ENCODE measurements at places on chromosomes 6 and 20.

DNA sequence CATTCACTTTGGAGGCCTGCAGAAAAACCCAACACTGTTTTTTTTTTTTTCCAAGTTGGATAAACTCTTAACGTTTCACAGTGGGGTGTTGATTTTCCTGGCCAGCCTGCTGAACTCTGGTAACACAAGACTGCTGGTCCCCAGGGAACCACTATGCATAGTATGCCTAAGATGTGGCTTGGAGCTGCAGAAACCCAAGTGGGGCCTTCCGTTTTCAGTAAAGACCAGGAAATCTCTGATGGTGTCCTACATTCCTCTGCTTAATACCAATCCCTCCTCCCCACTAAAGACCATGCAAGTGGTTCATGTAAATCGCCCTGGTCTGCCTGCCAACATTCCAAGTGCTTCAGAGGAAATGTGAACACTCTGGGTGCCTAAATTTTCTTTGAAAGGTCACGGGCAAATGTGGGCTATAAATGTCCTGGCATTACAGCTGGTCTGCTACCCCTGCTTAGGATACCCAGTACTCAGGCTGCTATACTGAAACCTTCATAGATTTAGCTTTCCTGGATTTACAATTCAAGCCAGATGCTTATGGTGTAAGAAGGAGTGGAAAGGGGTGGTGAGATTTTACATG, 615.4 kb downstream of the MAFB start:
- DNase-seq = no peak

DNA sequence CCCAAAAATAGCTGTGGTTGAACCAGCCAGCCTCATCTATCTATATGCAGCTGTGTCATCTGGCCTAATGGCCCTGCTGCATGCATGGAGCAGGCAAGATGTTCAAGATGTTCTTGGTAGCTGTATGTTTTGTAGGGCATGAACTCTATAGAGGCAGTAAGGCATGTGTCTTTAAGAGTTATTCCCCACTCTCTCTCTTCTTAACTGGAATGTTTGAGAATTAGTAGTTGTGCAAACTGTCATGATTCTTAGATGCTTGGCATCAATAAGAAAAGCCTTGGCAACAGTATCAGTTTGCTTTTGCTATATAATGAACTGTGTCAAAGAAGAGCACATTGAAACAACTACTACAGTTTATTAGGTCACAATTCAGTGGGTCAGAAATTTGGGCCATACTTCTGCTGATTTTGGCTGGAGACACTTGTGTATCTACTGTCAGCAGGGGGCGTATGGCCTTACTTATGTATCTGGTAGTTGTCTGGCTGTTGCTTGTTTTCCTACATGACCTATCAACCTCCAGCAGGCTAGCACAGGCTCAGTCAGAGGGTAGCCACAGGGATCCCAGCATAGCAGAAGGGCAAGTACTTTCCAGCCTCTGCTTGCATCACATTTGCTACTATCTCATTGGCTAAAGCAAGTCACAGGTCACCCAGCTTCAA, 56.1 kb upstream of the LAMP5 start:
- DNase-seq = peak; percentile 84

GRCh38 chr6:34065466-34066217, 80.2 kb downstream of the GRM4 start:
- no peak for DNase-seq

GRCh38 chr6:52254731-52255378, 10.6 kb upstream of the IL17F start:
- DNase-seq = no peak

DNA sequence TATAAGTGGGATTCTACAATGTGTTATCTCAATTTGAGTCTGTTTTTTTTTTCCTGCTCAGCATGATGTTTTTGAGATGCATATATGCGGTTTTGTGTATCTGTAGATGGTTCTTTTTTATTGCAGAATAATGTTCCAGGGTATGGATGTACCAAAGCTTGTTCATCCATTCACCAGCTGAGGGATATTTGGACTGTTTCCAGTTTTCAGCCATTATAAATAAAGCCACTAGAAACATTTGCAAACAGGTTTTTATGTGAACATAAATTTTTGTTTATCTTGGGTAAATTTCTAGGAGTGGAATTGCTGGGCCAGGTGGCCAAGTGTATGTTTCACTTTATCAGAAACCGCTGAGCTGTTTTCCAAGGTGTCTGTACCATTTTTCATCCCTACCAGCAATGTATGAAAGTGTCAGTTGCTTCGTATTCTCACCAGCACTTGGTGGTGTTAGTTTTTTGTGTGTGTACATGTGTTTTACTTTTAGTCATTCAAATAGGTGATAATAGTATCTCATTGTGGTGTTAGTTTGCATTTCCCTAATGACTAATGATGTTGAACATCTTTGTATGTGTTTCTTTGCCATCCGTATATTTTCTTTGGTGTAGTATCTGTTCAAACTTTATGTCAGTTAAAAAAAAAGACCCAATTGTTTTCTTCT, 124.2 kb downstream of the CEBPB start:
- no peak for DNase-seq

DNA sequence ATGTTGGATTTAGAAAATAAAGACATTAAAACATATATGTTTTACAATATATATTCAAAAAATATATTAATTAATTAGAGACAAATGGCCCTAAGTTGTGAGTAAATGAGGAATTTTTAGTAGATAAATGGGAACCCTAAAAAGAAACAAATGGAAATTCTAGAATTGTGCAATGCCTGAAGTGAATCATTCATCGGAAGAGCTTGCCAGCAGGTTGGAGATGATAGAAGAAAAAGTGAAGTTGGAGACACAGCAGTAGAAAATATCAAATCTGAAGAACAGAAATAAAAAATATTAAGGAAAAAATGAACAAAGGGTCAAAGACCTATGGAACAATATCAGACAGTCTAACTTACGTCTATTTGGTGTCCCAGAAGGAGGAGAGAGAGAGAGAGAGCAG, 109.4 kb upstream of the NEDD9 start:
- no peak for DNase-seq

- no peak for DNase-seq
Observed at GRCh38 chr20:8220716-8221115, 88.7 kb downstream of the PLCB1 start.

- DNase-seq = peak; percentile 54
Observed at GRCh38 chr20:6765469-6766058, 1.9 kb upstream of the BMP2 start.

- no peak for DNase-seq
Observed at GRCh38 chr20:49284818-49285217, 7.0 kb upstream of the ZNFX1 start.

- DNase-seq = no peak
Observed at GRCh38 chr6:158046201-158047126, 64.8 kb downstream of the SYNJ2 start.

DNA sequence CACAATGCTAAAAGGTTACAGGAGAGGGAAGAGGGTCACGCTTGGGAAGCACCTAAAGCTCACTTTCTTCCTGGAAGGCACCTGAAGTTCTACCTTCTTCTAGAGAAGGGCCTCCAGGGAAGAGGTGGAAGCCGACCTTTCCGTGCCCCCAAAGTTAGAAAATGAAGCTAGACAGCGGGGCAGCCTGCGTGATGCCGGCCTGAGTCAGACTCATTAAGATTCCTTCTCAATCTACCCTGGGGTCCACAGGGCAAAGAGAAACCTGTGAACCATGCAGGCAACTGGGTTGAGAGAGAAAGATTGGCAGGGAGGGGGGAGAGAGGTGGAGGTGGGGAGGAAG, 54.8 kb upstream of the CCDC167 start:
- DNase-seq = no peak

- DNase-seq = no peak
Observed at GRCh38 chr6:115668781-115669180, 391.9 kb downstream of the FRK start.

- no peak for DNase-seq
Observed at GRCh38 chr20:10171864-10172751, 46.5 kb upstream of the SNAP25 start.

DNA sequence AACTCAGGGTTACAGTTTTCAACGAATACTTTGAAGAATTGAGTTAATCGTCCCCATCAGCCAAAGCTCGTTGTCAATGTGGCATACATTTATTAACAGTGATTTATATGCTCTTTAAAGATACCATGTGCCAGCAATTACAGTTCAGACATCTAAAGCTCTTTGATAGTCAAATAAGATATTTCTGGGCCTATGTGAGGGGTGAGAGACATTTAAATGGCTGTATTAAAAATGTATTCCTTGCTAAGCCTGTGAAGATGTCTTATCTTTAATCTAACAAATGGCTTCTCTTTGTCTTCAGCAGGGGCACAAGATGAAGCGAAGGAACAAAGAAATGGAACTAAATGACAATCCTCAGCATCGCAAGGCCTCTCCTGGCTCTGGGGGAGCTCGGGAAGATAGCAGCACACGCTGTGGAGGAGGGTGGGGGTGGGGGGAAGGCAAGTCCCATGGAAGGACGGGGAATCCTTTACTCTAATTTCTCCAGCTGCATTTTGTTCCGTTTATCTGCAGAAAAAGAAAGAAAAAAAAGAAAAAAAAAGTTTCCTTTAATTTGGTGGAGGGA, 523.6 kb downstream of the KIF16B start:
- no peak for DNase-seq

DNA sequence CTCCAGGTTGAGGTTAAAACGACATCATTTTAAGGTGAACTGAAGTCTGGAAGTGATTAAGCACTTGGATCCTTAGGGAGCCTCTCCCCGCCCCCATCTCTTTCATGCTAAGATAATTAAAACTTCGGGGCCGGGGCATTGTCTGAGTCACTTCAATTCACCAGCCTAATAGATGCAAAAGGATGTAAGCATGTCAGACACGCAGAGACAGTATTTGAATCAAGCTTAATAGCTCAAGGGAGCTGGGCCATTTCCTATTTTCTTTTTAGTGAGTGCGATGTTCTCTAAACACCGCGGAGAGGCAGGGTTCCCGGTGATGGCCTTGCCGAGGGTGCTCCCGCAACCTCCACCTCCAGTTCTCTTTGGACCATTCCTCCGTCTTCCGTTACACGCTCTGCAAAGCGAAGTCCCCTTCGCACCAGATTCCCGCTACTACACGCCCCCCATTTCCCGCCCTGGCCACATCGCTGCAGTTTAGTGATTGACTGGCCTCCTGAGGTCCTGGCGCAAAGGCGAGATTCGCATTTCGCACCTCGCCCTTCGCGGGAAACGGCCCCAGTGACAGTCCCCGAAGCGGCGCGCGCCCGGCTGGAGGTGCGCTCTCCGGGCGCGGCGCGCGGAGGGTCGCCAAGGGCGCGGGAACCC, 516 bp upstream of the IRF4 start:
- peak; percentile 72 for DNase-seq

DNA sequence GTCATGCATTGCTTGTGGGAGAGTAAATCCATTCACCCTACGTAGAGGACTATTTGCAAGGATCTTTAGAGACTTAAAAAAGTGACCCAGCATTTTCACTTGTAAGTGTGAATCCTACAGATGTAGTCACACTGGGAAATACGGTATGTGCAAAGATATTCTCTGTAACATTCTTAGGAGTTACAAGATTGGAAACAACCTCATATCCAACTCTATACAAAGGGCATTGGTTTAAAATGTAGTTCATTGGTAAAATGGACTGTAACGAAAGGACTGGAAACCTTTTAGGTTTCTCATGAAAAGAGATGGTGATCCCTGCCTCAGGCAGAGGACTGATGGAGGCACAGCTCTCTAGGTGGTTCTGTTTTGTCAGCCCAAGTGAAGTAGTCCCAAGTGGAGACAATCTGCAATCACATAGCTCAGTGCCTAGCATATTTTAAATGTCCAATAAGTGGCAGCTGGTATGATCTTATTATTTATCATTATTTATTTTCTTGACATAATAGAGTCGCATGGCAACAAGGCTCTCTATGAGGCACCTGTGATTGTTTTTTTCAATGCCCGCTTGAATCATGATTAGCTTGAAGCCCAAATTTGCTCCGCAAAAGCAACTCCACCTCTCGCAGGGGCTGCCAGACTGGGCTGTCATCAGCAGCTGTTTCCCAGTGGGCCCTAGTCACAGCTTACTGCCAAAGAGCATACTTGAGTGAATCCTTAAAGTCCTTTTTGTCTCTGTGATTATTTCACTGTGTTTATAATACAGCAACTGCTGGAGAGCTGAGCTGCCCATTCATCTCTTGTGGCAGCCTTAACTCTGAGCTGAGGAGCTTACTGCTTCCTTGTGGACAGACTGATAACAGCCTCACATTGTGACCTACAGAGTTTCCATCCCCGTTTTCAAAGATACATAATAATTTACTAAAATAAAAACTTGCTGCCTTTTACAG, 19.8 kb upstream of the ENPP1 start:
- no peak for DNase-seq

GRCh38 chr20:11921321-11921720, 3.6 kb downstream of the BTBD3 start:
- DNase-seq = no peak

DNA sequence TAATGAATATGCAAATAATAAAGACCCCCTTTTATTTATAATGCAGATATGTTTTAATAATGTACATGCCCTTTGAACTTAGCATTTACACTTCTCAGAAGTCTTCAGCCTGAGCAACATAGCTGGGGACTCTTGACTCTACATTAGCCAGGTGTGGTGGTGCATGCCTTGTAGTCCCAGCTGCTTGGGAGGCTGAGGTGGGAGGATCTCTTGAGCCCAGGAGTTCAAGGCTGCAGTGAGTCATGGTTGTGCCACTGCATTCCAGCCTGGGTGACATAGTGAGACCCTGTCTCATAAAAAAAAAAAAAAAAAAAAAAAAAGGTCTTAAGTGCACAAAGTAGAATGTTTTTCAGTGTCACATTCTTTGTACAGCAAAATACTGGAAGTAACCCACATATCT, 17.3 kb upstream of the MAPK13 start:
- DNase-seq = no peak

DNA sequence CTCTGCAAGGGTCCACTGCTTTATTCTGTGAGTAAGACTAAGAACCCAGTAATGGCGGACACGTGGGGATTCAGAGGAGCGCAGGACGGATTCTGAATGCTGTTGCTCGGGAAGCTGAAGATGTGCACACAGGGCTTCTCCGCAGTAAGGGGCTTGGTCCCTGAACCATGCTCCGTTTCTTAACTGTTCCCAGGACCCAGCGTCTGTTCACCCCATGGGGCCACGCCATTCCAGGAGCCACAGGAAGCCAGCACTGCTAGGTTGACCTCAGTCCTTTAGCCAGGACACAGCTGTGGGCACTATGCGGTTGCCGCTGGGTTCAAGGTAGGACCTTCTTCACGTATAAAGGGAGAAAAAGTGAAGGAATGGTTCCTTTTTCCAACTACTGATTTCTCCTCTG, 59.8 kb downstream of the IRF4 start:
- no peak for DNase-seq

GRCh38 chr20:1627200-1627550, 7.4 kb upstream of the SIRPB1 start:
- no peak for DNase-seq

- no peak for DNase-seq
Observed at GRCh38 chr6:98828941-98829411, 5.4 kb upstream of the POU3F2 start.

- DNase-seq = no peak
Observed at GRCh38 chr20:56438284-56438683, 26.2 kb downstream of the CASS4 start.

Measured in MM.1S (cell line).